Metanephros (tissue), 2 donors: ENCODE measurements at places on chromosomes 6 and 20. TPM values are rescaled to one million over a fixed set of nuclear protein-coding genes. Genes with fewer than 3 reads are reported as not detected.

EYS gene
- 0.99 TPM for total RNA-seq

SLC9A8 gene
- total RNA-seq, result 25.6 TPM

PDYN gene
- 0.12 TPM for total RNA-seq

KIF13A gene
- total RNA-seq, result 58.3 TPM

TREM2 gene
- 0.99 TPM for total RNA-seq

ABHD16A gene
- 56.0 TPM for total RNA-seq

TAPBP gene
- 81.6 TPM for total RNA-seq

RBPJL gene
- not detected for total RNA-seq
